Astrocyte of the hippocampus (primary cell): ENCODE measurements at places on chromosomes 1 and 21.

- no peak for DNase-seq
Observed at GRCh38 chr1:158101455-158101854, 79.2 kb upstream of the CD1D start.

DNA sequence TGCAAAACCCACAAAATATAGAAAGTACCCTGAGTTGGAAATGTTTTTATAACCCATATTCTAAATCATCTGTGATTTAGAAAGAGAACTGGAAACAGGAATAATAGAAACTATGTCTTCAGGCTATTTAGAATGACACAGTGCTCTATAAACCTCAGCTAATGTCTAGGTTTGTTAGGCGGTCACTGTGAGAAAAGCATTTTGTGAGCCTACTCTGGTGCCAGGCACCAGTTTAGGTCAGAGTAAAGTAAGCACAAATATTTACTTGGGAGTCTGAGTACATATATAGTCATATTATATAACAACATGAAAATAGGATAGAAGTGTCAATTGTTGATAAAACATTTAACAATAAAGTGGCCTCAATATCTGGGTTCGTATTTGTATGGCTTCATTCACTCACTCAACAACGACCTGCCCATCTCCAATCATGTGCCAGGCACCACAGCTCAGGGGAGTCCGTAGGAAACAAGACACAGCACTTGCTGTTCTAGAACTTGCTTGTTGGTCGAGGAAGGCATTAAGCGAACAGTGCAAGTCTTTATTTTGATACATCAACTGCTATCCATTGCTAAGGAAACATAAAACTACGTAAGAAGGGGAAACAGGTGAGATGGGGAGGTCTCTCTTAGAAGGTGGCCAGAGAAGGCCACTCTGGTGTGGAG lies 37.2 kb downstream of the GNB1 start:
- no peak for DNase-seq

GRCh38 chr1:114745291-114745690 lies 12.5 kb downstream of the CSDE1 start:
- peak; percentile 43 for DNase-seq

GRCh38 chr1:210754878-210755665 lies 378.9 kb downstream of the KCNH1 start:
- peak; percentile 85 for DNase-seq

GRCh38 chr21:44987886-44988606 lies 48.2 kb downstream of the SLX9 start:
- DNase-seq, result no peak

GRCh38 chr1:27618341-27619082 lies 14.6 kb upstream of the AHDC1 start:
- no peak for DNase-seq

GRCh38 chr1:228794810-228795209 lies 59.5 kb downstream of the RHOU start:
- no peak for DNase-seq

- DNase-seq, result no peak
Observed at GRCh38 chr1:156489935-156490293, 10.7 kb downstream of the MEF2D start.
